ENCODE measurements at places on chromosomes 13 and 19.
A peak's percentile ranks its signal among the peaks of the same experiment; 100 is the strongest.

DNA sequence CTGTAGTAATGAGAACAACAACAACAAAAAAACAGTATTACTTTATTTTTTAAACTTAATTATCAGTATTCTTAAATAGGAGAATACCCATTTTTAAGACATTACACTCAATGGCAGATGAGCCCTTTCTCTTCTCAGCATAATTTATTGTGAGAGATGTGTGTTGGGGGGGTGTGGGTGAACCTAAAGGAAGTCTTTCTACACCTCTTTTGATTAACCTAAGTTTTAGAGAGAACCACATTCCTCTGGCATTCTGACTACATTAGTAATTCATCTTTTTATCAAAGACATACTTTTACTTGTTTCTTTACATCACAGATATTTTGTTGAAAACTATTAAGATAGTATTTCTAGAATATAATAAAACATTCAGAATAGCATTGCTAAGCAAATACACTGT, 890.9 kb downstream of the PCDH9 start:
- no peak for DNase-seq

GRCh38 chr13:94829837-94830365, 117.6 kb upstream of the SOX21 start:
- DNase-seq, result no peak

GRCh38 chr13:111912453-111912866, 154.5 kb upstream of the SOX1 start:
- no peak for DNase-seq

DNA sequence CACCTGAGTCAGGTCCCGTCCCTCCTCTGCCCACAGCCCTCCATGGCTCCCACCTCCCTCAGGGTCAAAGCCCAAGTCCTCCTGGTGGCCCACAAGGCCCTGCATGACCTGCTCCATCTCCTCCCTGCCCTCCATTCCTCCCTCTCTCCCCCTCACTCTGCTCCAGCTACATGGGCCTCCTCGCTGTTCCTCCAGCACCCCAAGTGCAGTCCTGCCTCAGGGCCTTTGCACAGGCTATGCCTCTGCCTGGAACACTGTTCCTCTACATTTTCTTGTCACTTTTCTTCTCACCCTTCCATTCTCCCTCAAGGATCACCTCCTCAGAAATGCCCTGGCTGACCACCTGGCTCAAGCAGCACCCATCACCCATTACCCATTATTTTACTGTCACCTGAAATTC, 41.5 kb downstream of the PTPRS start:
- no peak for DNase-seq

DNA sequence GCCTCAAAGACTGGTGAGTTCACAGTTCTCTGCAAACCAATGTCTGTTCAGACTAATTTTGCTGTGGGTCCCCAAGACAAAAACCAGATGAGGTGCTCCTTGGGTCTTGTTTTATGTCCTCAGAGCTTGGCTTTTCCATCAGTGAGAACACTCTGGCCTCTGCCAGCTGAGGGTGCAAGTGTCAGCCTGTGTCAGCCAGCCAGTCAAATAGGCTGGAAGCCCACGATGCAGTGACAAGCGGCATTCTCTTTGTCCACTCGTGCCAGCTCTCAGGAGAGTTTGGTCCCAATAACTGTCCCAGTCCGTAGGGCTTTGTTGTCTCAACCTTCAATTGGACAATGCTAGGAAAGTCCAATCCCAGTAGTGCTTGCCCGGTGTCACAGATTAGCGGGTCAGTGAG, 9.4 kb upstream of the AKT2 start:
- DNase-seq, result no peak

- DNase-seq, result no peak
Observed at GRCh38 chr13:33134213-33134612, 118.0 kb downstream of the KL start.

- no peak for DNase-seq
Observed at GRCh38 chr13:51475727-51476501, 23.1 kb upstream of the INTS6 start.

DNA sequence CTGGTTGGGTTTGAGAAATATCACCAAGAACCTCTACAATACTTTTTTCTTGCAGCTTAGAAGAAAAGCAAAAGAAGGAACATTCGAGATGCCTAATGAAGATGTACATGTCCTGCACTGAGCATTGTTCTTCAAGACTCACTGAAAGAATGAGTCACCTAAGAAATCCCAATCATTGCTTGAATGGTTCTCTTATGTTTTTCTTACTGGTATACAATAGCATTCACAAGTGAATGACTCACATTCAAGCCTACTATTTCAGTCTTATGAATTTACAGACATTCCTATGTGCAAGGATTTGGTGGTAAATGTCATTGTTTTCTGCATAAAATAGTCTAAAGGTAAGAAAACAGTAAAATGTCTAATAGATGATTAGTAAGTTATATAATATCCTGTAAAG, 594.6 kb downstream of the PCDH9 start:
- DNase-seq, result no peak

DNA sequence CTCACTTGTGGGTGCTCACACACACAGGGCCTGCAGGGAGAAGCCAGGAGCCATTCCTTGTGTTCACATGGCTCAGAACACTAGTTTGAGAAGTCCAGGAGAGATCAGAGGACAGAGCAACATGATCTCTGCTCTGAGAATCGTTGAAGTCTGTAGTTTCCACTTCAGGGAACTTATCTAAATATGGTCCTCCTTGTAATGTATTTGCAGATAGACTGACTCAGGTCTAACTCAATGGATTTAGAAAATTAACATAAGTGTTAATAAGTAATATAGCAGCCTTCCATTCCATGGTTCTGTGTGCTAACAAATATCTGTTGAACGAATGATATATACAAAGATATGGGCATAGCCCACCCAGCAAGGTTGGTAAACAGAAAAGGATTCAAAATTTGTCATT, 119.8 kb upstream of the STARD13 start:
- DNase-seq, result no peak

GRCh38 chr19:2244125-2244411, 5.1 kb upstream of the AMH start:
- DNase-seq, result no peak

DNA sequence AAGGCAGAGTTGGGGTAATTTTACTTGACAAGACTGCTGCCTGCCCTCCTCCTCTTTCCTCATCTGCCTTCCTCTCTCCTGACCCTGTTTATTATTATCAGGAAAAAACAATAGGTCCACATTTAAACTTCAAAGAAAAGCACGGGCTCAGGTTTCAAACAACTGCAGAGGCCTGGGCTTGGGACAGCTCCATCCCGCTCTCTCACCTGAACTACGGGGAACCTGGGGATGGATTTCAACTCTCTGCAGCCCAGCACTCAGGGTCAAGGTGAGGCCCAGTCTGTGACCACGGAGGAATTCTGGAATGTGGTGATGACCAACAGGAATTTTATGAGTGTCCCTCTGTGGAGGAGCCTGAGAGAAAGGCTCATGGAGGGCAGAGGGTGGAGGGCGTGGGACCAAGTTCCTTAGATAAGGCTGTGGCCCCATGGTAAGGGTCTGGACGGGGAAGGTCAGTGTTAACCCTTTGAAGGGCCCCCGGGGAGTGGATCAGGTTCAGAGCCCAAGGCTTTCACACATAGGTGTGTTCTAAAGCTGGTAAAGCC, 220.8 kb upstream of the MAB21L1 start:
- no peak for DNase-seq

DNA sequence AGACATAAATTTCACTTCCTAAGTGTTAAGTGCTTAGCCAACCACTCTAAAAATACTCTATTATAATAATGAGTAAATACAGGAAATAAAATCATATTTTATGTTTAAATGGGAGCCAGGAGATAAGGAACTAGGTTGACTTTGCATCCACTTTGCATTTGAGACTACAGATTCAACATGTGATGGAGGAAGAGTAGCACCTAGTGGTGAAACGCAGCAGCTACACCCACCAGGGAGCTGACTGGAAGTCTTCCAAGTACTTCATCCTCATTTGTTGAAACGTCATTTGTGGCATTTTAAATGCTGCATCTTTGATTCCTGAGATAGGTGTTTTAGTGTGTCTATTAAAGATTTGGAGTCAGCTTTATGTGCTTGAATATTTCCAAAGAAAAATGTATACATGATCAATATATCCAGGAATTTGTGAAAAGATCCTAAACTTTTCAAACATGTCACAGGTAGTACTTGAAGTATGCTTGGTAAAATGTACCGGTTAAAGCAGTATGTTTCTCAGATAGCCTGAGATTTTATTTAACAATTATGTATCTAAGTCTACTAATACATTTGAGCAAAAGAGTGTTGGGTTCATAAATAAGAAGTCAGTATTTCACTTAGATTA, 17.4 kb upstream of the KCTD12 start:
- DNase-seq, result peak; percentile 4

DNA sequence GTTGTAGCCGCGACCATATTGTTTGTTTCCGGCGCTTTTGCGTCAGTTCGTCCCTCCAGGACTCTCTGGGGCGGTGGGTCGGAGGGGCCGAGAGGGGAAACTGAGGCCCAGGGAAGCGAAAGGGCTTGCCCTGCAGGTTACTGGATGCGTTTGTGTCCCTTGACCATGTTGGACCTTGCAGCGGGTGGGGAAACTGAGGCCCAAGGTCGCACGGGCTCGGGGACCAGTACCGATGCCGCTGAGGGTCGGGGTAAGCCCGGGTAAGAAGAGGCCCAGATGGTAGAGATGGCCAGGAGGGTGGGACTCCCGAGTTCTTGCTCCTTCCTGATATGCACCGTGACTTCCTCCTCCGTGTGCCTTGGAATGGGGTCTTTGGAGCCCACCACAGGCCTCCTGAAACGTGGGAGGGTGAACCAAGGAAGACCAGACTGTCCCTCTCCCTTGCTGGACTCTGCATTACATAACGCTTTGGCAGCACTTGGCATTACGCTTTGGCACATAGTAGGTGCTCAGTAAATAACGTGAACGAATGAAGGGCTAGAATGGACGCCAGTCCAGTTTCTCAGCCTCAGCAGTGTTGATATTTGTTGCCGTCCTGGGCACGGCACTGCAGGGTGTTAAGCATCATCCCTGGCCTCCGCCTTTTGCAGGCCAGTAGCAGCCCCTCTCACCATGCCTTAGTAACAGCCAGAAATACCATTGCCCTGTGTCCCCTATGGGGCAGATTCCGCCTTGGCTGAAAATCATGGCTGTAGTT, 743 bp downstream of the CHAF1A start:
- no peak for DNase-seq

- peak; percentile 11 for DNase-seq
Observed at GRCh38 chr19:42068756-42069571, 1.0 kb downstream of the GRIK5 start.

DNA sequence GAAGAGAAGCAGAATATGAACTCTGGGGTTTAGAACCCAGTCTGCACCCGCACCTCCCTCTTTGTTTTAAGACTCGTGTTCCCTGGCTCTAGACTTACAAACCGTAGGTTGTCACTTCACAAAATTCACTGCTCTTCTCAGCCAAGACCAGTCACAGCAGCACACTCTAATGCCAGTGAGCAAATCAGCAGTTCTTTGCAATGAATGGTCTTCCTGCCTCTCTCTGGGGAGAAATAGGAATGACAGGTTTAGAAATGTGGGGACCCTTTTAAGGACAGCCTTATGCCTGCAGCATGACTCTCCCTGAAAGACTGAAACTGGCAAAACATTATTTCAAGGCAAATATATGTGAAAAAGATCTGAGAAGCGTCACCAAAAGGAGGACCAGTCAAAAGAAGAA, 156.9 kb downstream of the KCTD15 start:
- no peak for DNase-seq

DNA sequence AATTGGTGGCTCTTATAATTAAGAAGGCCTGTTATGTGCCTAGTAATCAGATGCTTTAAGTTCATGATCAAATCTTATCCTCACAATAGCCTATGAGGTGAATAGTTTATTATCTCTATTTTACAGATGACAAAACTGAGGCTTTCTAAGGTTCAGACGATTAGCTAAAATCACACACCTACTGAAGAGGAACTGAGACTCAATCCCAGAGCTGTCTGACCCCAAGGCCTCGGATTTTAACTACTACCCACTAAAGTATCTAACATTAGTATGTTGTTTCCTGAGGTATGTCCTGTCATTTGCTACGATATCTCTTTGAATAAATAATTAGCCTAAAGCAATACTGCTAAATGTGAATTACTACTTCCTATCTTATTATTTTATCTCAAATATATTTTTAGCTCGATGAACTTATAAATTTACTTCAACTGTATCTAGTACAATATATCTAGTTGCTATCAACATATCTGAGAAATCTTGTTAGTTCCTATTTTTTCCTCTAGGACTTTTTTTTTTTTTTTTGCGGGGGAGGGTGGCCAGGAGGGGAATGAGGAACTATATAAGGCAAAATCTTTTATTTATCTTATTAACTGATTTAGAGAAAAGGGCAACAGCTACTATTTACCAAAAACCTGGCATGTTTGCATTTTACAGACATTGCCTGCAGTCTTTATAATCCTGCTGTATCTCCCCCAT, 118.5 kb downstream of the ABCC4 start:
- DNase-seq, result no peak

- no peak for DNase-seq
Observed at GRCh38 chr19:7648265-7649014, 11.5 kb downstream of the STXBP2 start.

DNA sequence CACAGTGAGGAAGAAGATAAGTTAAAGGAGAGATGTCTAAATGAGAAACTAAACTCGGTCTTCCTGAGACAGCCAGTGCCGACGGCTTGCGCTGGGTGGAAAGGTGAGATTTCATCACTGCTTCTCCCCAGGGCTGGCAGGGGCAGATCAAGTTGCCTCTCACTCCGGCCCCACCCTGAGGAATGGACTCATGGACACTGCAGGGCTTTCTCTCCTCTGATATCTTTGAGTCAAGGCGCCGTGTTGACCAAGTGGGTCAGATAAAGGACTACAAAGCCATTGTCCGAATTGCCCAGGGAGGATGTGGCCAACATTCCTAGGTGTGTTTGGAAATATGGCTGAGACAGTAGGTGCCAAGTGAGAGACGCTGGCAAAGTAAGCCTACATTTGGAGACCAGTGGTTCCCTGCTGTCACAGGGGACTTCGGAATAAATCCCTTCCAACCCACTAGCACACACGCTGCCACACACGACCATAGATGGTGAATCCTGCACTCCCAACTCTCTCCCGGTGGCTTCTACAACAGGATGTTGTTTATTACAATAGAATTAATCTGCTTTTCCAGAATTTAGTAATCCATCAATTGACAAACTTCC, 156.5 kb upstream of the TSC22D1 start:
- no peak for DNase-seq

GRCh38 chr13:75579529-75579928, 29.9 kb downstream of the UCHL3 start:
- DNase-seq, result no peak

GRCh38 chr13:99973163-99973807, 1.7 kb upstream of the ZIC5 start:
- DNase-seq, result no peak
